NCI-H460 (cell line): ENCODE measurements at places on chromosomes 2 and 18.
A peak's percentile ranks its signal among the peaks of the same experiment; 100 is the strongest.

- no peak for DNase-seq
Observed at GRCh38 chr2:117832905-117833613, 18.6 kb downstream of the DDX18 start.

DNA sequence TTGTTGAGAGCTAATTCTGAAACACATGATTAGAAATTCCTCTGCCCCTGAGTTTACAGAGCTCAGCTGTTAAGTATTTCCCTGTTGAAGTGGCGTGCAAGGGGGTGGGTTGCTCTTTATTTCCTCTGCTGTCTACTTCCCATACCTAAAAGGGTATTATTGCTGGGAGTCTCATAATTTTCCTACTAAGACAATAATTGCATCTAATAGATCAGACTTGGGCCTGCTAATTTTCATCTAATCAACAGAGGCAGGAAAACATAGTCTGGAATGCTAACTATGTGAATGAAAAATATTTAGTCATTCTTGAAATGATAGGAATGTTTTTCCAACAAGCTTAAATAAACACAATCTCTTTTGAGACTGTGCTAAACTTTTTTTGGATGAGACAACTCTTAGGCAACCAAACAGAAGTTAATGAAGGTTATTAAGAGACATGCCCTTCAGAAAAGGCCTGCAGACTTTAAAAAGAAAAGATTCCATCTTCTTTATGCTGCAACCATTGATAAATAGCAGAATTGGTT is 111.4 kb downstream of the FEZ2 start:
- peak; percentile 69 for DNase-seq

DNA sequence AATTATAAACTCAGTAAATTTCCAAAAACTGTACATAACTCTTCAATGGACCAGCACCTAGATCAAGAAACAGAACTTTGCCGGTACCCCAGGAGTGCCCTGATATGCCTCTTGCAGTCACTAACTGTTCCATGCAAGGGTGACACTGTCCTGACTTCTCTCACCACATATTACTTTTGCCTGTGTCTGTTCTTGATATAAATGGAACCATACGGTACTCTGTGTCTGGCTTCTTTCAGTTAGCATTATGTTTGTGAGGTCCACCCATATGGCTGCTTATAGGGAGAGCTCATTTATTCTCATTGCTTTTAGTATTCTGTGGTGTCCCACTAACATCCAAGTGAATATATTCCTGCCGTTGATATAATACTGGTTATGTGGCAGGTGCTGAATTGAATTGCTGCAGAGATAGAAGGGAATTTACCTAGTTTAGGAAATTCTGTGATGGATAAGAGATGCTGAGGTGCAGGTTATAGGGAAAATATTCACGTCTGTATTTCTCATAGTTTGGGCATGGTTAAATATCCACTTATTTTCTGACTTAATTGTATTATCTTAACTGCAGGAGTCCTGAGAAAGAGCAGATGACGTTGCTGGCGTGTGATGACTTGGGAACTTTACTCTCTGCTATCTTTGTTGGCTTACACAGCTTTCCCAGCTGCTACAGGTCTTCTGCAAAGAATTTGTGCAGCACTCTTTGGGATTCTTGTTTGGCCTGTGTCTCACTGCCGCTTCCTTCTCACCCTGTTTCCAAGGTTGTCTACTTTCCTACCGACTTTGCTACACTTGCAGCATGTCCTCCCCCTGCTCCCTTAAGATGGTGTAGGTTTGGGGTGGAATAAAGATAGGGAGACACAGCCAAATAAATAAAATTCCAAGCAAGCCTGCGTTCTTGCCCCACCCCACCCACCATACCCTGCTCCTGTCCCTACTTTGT is 107.9 kb downstream of the MAP4K4 start:
- no peak for DNase-seq

DNA sequence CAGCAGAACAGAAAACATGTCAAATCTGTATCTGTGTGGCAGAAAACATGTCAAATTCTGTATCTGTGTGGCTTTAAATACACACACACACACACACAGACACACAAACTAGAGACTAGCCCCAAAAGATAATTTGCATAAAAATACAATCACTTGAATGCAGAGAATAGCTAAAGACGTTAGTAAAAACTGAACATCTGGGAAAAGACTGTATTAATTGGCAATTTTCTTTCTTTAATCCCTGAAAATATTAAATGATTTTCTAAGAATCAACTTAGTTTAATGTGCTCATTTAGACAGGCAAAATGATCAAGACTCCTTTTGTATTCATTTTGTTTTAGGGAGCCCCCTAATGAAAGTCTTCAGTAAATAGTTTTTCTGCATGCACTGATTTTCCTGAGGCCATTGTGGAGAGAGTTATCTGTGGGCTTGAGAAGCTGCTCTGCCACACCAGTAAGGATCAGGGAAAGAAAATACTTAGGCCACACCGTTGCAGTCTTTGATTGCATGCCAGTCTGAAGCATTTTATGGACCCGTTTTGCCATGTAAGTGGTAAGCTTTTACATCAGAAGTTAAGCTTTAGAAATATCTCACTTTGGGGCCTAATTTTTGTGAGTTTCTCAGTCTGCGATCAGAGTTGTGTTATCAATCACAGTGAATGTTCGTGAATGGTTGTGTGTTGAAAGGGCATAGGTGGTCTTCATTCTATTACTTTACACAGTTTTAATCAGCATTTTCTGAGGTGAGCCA is 2.2 kb downstream of the SPATS2L start:
- DNase-seq = no peak

- DNase-seq = no peak
Observed at GRCh38 chr2:34316788-34317187, 717.7 kb upstream of the FAM98A start.

GRCh38 chr2:114610677-114611076 is 168.2 kb downstream of the DPP10 start:
- DNase-seq = no peak

DNA sequence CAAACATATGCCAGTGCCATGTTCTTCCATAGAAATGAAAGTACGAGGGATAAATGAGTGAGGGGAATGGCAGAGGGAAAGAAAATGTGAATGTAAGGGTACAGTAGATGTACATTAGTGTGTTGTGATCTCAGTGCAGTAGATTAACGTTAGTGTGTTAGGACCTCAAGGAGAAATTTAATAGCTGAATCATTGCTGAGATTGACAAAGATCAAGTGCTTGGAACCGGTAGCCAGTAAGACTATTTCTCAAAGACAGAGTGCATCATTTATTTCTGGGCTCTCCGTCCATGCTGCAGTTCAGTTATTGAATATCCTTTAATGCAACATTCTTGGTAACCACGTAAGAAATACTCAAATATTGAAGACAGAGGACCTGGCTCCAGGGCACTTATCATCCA is 246.0 kb downstream of the PTPRM start:
- DNase-seq = no peak

DNA sequence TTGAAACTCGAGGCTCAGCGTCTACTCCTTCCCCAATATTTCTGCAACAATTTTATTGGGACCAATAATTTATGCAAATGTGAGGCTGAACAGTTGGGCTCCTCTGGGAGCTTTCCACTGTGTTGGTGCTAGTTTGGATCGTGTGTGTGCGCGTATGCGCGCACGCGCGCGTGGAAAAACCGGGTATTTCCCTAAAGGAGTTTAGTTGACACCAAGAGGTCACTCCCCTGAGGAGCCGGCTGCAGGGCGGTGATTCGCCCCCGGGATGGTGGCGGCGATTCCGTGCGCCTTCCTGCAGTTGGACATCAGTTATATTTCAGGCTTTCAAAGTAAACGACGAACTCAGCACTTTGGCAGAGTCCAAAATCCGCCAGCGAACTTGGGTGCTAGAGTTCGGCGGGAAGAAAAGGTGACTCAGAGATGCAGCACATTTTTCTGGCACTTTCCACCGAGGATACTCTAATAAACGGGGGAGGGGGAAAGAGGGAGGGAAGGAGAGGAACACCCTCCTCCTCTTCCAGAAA is 186.5 kb upstream of the FANCL start:
- peak; percentile 17 for DNase-seq

- DNase-seq = no peak
Observed at GRCh38 chr2:96524482-96525210, 11.9 kb upstream of the ARID5A start.

DNA sequence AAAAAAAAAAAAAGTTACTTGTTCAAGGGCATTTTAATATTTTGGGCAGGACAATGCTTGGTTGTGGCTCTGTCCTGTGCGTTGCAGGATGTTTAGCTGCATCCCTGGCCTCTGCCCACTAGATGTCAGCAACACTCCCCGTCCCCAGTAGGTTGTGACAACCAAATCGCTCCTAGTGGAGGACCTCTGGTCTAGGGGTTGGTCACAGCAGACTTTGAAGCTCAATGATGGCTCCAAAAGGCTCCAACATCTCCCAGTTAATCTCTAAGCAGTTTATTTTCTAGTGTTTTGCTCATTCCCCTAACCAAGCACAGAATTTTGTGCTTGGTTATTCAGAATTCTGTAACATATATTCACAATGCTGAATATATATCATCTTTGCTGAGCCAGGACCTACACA is 67.0 kb downstream of the CHRNA1 start:
- DNase-seq = peak; percentile 72

GRCh38 chr2:69505710-69506109 is 68.5 kb upstream of the NFU1 start:
- no peak for DNase-seq

GRCh38 chr2:125471963-125472362 is 1184.0 kb upstream of the GYPC start:
- peak; percentile 15 for DNase-seq

GRCh38 chr2:71744781-71745180 is 291.4 kb downstream of the DYSF start:
- DNase-seq = no peak

- no peak for DNase-seq
Observed at GRCh38 chr2:144597894-144598593, 78.1 kb upstream of the ZEB2 start.

DNA sequence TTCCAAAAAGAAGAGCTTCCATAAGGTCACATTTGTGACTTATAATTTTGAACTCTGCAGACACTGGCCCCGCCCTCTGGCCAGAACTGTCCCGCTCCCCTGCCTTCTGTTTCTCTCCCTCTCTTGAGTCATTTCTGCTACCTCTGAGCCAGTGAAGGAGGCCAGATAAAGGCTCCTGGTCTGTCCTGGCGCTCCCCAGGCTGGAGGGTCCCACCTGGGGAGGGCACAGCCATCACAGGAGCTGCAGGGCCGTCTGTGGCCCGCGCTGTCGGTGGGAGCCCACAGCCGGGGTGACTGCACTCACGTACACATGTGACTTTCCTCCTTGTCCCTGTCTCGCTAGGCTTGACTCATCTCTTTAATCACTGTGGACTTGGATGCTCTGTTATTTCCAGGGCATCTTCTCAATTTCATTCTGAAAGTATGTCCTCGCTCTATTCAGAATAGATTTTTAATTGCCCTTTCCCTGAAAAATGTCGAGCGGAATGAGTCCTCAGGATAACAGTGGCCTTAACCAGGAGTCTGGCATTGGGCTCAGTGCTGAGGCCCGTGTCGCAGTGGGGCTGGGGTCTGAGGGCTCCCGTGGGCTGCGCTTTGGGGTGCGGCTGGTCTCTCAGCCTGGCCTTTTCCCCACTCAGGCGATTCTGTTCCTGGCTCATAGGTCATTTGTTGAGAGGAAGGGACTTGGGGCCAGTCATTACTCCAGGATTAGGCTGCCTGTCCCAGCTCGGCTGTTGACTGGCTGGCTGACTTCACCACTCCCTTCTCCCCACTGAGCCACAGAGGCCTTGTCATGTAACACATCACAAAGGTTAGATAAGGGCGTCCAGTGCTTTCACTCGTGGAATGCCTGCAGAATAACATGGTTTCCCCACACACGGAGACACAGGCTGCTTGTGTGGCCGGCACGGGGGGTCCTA is 34.5 kb downstream of the KLHL29 start:
- no peak for DNase-seq

DNA sequence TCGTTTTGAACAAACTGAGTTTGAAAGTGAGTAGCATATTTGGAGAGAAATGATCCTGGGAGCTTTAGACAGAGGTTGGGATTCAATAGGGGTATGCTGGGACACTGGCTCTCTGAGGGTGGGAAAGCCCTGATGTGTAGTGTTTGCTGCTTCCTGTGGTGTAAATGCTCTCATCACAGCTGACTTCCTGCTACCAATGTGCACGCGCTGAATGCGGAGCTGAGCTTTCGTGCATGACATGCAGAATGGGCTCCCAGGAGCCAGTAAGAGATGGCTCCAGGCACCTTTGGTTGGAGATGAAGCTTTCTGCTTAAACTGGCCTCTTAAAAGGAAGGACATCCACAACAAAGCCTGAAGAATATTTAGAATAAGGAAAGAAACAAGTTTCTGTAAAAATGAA is 224.1 kb upstream of the CCDC150 start:
- no peak for DNase-seq

GRCh38 chr2:85033388-85033787 is 62.4 kb downstream of the KCMF1 start:
- no peak for DNase-seq

DNA sequence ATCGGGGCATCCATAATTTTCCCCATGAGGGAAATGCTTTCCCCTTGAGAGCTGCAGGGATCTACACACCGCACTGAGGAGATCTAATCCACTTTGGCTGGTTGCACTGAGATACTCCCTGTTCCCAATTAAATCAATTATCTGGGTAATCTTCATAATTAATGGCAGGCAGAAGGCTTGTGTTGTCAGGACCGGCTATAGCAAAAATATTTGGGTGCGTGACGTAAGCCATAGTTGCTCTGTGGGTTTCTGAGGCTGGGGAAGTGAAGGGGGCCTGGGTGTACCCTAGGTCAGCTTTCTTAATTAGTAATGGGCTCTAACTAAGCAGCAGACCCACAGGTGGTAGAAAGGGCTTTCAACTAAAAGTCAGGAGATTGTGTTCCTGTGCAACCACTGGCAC is 62.8 kb upstream of the UPP2 start:
- DNase-seq = no peak

- no peak for DNase-seq
Observed at GRCh38 chr18:12819841-12820240, 64.2 kb downstream of the PTPN2 start.

- no peak for DNase-seq
Observed at GRCh38 chr18:58562146-58562998, 66.5 kb downstream of the ALPK2 start.

DNA sequence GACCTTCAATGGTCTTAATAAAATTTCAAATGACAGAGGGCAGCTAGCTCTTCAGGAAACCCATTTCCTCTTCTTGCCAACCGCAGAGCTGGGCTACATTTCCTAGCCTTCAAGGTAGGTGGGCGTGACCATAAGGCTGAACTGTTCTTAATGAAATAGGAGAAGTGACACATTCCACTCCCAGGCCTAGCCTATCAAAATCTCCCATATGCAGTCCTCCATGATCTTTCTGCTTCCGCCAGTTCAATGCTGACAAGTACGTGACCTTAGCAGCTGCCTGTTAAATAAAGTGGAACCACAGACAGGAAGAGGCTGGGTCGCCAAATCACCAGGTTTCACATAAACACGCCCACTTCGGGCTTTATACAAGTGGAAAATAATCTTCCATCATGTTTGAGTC is 13.2 kb downstream of the SERPINE2 start:
- DNase-seq = no peak

DNA sequence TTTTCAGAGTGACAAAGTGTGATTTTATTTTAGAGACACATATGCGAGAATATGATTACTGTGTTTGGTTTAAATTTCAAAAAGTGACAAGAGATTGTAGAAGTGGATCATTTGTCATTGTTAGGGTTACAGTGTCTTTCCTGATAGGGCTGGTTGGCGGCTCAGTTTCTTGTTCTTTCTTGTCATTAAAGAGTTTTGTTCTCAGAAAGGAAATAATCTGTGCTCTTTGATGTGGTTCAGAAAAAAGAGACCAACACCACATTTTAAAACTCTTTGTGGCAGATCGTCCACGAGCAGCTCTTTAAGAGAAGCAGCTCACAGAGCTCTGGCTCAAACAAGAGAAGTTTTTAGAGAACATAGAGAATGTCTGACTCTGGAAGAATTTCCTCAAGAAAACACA is 45.6 kb upstream of the ZNF532 start:
- DNase-seq = no peak
